ENCODE measurements at places on chromosomes 12 and 14. TPM values are rescaled to one million over a fixed set of nuclear protein-coding genes. Genes with fewer than 3 reads are reported as not detected.

The PHETA1 gene
- 3.4 TPM for polyA plus RNA-seq

The KLRF2 gene
- not detected for polyA plus RNA-seq

The TMEM132C gene
- not detected for polyA plus RNA-seq

The CPNE8 gene
- 10.1 TPM for polyA plus RNA-seq

The ENDOU gene
- 0.09 TPM for polyA plus RNA-seq

The CCDC175 gene
- polyA plus RNA-seq = not detected

The SERPINA3 gene
- 0.05 TPM for polyA plus RNA-seq

The DEGS2 gene
- not detected for polyA plus RNA-seq

The SCN8A gene
- 12.8 TPM for polyA plus RNA-seq

The PRIMA1 gene
- polyA plus RNA-seq = not detected

The METTL1 gene
- 16.9 TPM for polyA plus RNA-seq

The LBHD2 gene
- polyA plus RNA-seq = not detected

The LRRIQ1 gene
- polyA plus RNA-seq = 0.05 TPM

The KCTD10 gene
- polyA plus RNA-seq = 190 TPM

The P2RX7 gene
- polyA plus RNA-seq = 2.7 TPM

The ACSM4 gene
- not detected for polyA plus RNA-seq

Measured in fibroblast of lung (primary cell).